Stimulated activated CD4-positive, alpha-beta T cell treated with anti-CD3 and anti-CD28 coated beads, Interleukin-15, amount 100 ng/mL, for 1 hour (primary cell): ENCODE measurements at places on chromosomes 13 and 19.
A peak's percentile ranks its signal among the peaks of the same experiment; 100 is the strongest.

DNA sequence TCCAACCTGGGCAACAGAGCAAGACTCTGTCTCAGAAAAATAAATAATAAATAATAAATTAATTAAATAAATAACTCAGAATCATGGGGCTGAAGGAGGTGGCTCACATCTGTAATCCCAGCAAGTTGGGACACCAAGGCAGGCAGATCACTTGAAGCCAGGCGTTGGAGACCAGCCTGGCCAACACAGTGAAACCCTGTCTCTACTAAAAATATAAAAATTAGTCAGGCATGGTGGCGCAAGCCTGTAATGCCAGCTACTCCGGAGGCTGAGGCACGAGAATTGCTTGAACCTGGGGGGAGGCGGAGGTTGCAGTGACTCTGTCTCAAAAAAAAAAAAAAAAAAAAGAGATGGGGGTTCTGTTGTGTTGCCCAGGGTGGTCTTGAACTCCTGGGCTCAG, 7.2 kb downstream of the TMEM38A start:
- DNase-seq: no peak

DNA sequence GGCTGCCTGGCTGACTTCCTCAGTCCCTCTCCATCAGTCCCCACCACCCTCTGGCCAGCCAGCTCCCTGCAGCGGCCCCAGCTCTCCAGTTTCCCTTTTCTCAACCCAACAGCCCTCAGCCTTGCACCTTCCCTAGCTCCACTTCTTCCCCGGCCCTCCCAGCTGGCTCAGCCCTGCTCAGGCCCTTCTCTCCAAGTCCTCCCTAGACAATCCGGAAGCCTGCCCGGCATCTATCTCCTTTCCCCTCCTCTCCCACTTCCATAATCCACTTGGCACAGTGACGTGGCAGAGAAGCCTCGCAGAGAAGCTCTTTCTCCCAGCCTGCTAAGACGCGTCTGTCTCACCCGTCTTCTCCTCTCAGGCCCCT, 1.1 kb downstream of the UBXN6 start:
- DNase-seq: no peak

DNA sequence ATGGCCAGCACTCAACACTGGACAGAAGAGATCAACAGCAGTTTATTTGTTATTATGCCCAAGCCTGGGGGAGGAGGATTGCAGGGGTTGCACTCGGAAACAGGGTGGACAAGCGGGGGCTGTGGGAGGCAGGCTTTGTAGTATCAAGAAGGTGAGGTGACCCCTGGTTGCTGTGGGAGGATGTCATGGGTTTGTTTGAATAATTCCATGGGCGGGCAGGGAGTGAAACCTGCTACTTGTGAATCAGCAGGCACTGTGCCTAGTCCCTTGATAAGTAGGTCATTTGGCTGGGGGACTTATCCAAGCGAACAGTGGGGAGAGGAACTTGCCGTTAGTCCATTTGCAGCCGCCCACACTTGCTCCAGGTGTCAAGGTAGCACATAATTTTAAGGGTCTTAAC, 84.4 kb upstream of the KCTD15 start:
- no peak for DNase-seq

- no peak for DNase-seq
Measured at GRCh38 chr19:50328224-50328872, 829 bp downstream of the KCNC3 start.

DNA sequence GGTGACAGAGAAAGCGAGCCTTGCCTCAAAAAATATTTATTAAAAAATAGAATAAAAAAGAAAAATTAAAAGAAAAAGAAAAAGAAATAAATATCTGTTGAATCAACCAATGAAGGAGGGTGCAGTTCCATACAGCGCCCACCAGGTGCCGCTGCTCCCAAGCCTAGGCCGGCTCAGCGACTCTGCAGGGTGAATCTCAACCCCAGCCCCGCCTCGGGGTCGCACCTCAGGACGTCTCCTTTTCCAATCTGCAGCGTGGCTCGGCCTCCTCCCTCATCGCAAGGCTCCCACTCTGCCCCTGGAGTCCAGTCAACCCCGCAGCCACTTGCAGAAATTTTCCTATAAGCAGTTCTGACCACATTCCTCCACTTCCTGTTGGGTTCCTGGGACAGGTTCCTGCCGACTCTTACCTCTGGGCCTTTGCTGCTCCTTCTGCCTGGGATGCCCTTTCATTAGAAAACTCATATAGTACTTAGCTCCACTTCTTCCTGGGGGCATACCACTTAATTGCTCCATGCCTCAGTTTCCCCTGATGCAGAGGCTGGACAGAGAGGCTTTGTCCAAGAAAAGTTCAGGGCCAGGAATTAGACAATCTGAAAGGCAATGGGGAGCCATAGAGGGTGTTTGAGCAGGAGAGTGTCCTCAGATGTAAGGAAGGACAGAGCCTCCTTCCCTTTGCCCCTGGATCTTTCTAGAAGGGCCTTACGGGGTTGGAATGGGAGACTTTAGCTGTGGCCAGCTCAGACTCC, 24.3 kb downstream of the NFILZ start:
- peak; percentile 50 for DNase-seq

- DNase-seq: no peak
Measured at GRCh38 chr13:98565726-98566565, 11.0 kb downstream of the STK24 start.

GRCh38 chr19:8144273-8144995, 5.0 kb downstream of the FBN3 start:
- no peak for DNase-seq

- DNase-seq: no peak
Measured at GRCh38 chr19:6378041-6378440, 2.3 kb upstream of the PSPN start.

DNA sequence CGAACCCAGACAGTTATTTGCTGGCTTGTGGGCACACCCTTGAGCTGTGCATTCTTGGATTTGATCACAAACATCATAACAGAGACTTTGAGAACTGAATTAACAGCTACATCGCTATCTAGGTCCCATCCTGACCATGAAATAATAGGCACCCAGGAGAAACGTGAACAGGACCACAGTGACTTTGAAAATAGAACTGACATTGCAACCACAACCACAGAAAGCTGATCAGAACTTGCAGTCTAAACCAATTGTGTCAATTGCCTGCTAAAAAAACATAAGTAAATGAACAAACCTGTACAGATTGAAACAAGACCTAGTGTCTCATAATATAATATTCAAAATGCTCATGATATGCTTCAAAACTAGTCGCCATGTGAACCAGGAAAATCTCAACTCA, 18.3 kb upstream of the KATNAL1 start:
- no peak for DNase-seq
